ENCODE measurements at places on chromosomes 16 and 17.

- DNase-seq = no peak
- H3K4me3 ChIP-seq = peak overlapping the region; percentile 94
- peak overlapping the region; percentile 94 for H3K27ac ChIP-seq
These were observed 608 bp upstream of the COX10 start for GRCh38 chr17:14068542-14069250.

GRCh38 chr16:51951668-51952298, 595.2 kb downstream of the TOX3 start:
- no peak overlapping the region for H3K4me3 ChIP-seq
- no peaks in the 10 kb centered on the region for H3K36me3 ChIP-seq
- no peaks in the 10 kb centered on the region for H3K4me1 ChIP-seq
- no peak overlapping the region for H3K27ac ChIP-seq
- no peak for DNase-seq

DNA sequence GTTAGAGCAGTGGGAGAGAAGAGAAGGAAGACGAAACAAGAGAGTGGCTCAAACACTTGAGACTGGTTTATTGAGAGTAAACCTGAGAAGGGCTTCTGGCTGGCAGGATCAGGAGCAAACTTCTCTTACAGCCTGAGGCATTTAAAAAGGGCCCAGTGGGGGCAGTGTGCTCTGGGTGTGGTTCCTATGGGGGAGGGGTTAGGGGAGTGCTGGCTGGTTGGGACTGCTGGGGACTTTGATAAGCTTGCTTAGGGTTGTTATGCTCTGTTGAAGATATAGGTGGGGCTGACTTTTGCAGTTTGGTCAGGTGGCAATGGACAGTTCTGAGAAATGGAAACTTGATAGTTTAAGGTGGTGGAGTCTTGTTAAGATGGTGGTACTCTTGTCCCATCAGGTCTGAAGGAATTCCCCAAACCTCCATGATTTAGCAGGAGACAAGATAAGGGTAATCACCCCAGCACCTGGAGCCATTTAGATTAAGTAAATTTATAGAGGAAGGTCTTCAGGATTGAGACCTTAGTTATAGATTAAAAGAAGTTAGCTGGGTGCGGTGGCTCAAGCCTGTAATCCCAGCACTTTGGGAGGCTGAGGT, 79.3 kb downstream of the EMP2 start:
- H3K4me3 ChIP-seq = no peak overlapping the region
- peak; percentile 32 for DNase-seq
- no peak overlapping the region for H3K27ac ChIP-seq
- peaks cover 7% of the 10 kb centered on the region for H3K4me1 ChIP-seq

- H3K27ac ChIP-seq = no peak overlapping the region
- peaks cover 8% of the 10 kb centered on the region for H3K4me1 ChIP-seq
- no peak for DNase-seq
- H3K36me3 ChIP-seq = no peaks in the 10 kb centered on the region
- no peak overlapping the region for H3K4me3 ChIP-seq
- H3K27me3 ChIP-seq = peaks cover 33% of the 10 kb centered on the region
These were observed 14.0 kb upstream of the KRT222 start for GRCh38 chr17:40678902-40679522.

DNA sequence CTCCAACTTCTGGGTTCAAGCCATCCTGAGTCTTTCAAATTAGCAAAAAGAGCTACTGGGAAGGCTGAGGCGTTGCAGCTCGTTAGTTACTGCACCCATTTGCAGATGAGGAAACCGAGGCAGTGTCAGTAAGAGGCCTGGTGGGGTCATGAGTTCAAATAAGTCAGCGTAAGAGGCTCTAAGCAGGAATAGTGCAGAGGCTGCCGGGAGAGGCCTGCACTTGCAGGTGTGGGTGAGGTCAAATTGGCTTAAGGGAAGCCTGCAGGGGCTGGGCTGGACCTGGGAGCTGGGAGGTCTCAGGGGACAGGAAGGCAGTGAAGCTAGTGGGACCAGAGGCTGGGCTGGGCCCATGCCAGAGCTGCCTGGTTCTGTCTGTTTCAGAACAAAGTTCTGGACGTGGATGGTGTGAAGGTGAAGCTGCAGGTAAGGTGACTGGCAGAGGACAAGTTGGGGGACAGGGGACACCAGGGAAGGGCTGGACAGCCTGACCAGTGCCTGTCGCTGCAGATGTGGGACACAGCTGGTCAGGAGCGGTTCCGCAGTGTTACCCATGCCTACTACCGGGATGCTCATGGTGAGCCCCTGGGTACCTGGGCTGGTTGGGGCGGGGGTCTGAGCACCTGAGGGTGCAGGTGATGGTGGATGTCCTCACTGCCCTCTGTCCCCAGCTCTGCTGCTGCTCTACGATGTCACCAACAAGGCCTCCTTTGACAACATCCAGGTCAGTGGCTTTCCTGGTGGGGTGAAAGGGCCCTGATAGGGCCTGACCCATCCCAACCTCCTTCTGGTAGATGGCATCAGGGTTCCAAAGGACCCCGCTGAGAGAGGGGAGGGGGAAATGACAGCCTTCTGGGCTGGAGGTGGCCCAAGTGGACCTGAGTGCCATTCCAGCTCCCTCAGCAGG, 3.0 kb downstream of the RAB26 start:
- peak overlapping the region; percentile 60 for H3K27ac ChIP-seq
- peaks cover 48% of the 10 kb centered on the region for H3K36me3 ChIP-seq
- H3K27me3 ChIP-seq = no peaks in the 10 kb centered on the region

All from activated CD4-positive, alpha-beta T cell treated with anti-CD3 and anti-CD28 coated beads for 36 hours (primary cell).